Stimulated activated CD4-positive, alpha-beta T cell treated with anti-CD3 and anti-CD28 coated beads, Interleukin-15, amount 100 ng/mL, for 24 hours (primary cell): ENCODE measurements at places on chromosomes 6 and 20.

DNA sequence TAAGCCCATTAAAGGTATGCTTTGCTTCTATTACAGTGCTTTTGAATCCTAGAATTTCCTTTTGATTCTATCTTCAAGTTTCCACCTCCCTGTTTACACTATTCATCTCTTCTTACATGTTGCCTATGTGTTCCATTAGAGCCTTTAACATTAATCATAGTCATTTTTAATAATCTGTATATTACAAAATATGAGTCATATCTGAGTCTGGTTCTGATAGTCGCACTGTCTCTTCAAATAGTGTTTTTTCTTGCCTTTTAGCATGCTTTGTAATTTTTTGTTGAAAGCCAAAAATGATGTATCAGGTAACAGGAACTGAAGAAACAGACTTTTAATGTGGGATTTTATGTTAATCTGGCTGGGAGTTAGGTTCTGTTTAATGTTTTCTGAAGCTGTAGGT lies 68.4 kb downstream of the DNAAF9 start:
- DNase-seq, result no peak

GRCh38 chr6:69987550-69987949 lies 121.2 kb downstream of the COL19A1 start:
- no peak for DNase-seq

GRCh38 chr6:160069050-160069454 lies 52.6 kb upstream of the SLC22A1 start:
- DNase-seq, result peak; percentile 18

- no peak for DNase-seq
Observed at GRCh38 chr6:24157886-24158285, 31.9 kb downstream of the NRSN1 start.

DNA sequence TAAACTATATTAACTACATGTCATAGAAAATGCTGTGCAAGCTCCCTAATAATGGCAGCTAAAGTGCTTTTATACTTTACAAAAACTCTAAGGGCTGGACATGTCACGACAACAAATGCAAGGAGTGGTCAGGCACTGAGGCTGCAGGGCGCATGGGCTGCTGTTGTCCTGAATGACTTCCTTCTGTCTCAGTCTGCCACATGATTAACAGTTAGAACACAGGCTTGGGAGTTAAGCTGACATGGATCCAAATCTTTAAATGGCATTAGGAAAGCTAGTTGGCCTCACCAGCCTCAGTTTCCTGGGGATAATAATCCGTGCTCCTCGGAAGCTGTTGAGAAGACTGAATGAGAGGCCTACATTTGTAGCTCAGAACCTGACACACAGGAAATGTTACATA lies 57.4 kb downstream of the PREP start:
- DNase-seq, result no peak

DNA sequence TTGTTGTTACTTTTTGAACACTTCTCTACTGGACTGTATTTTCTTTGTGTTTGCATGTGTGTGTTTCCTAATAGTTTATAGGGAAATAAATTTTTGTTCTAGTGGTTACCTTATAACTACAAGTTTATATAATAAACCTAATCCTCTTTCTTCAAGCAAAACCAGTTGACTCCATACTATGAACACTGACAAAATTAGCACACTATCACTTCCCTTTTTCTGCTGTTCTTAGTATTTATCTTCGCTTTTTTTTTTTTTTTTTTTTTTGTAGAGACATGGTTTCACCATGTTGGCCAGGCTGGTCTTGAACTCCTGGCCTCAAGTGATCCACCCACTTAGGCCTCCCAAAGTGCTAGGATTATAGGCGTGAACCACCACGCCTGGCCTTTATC lies 25.0 kb upstream of the C6orf62 start:
- no peak for DNase-seq

DNA sequence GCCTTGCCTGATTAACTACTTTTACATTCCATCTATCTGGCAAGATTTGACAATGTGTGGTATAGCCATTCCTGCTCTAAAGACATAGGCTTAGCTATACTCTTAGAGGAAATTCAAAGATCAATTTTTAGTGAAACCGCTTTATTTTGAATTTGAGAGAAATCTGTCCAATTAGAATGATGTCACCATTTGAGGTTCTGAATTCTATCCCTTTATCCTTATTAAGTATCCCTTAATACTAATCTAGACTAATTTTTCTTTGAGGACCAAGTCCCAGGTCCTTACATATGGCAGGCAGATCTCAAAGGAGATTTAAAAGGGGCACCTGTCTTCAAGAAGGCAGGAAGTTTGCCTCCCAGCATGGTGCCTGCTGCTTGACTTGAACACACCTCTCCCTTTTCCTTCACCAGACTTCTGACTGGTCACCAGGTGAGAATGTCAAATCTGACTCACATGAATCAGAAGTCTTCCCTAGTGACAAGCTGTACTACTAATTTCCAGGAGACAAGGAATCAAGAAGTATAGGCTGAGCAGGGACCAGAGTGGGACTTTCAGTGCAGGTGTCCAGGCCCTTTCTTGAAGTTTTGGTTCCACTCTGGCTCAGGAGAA lies 15.0 kb upstream of the MRAP2 start:
- no peak for DNase-seq

DNA sequence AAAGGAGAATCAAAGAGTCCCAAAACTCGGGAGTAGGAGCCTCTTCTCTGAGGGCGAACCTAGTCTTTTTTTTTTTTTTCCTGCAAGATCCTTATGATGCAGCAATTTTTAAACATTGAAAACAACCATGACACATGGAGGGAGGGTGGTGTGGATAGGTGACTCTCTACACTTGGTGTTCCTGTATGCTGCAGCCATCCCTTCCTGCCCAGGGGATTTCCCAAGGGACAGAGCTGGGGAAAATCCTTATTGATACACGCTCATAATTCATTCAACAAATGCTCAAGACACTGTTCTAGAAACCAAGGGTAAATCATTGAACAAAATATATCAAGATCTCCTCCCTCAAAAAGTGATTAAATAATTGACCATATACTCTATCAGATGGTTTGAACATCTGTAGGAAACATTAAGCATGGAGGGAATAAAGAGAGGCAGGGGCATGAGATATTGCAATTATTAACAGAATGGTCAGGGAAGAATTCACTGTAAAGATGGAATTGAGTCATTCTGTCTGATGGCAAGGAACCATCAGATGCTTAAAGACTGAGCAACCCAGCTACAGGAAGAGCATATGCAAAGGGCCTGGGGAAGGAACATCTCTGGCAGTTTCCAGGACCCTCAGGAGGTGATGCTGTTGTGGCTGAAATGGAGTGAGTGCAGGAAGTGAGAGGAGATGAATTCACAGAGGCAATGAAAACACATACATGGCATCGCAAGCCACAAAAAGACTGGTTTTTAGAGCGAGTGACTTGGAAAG lies 13.4 kb upstream of the BTN3A3 start:
- no peak for DNase-seq

DNA sequence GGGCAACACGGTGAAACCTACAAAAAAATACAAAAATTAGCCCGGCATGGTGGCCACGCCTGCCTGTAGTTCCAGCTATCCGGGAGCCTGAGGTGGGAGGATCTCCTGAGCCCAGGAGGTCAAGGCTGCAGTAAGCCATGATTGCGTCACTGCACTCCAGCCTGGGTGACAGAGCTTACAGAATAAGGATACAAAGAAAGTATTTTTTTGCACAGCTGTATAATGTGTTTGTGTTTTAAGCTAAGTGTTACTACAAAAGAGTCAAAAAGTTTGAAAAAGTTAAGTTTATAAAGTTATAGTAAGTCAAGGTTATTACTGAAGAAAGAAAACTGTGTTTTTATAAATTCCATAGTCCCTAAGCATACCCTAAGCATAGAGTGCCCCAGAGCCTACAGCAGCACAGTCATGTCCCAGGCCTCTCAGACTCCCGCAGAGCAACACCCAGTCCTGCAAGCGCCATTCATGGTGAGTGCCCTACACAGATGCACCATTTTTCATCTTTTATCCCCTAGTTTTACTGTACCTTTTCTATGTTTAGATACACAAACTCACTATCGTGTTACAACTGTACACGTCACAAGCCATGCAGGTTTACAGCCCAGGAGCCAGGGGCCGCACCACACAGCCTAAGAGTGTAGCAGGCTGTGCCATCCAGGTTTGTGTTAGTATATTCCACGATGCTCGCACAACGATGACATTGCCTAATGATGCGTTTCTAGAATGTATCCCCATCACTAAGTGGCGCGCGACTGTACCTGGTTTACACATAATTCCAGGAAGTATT lies 22.4 kb downstream of the TAF4 start:
- no peak for DNase-seq

GRCh38 chr20:15252304-15252703 lies 914.9 kb upstream of the FLRT3 start:
- no peak for DNase-seq

- DNase-seq, result no peak
Observed at GRCh38 chr6:161318456-161318855, 44.6 kb upstream of the AGPAT4 start.

- DNase-seq, result no peak
Observed at GRCh38 chr20:20229595-20229994, 138.3 kb upstream of the INSM1 start.

GRCh38 chr6:134453792-134454510 lies 136.0 kb upstream of the SGK1 start:
- DNase-seq, result no peak

DNA sequence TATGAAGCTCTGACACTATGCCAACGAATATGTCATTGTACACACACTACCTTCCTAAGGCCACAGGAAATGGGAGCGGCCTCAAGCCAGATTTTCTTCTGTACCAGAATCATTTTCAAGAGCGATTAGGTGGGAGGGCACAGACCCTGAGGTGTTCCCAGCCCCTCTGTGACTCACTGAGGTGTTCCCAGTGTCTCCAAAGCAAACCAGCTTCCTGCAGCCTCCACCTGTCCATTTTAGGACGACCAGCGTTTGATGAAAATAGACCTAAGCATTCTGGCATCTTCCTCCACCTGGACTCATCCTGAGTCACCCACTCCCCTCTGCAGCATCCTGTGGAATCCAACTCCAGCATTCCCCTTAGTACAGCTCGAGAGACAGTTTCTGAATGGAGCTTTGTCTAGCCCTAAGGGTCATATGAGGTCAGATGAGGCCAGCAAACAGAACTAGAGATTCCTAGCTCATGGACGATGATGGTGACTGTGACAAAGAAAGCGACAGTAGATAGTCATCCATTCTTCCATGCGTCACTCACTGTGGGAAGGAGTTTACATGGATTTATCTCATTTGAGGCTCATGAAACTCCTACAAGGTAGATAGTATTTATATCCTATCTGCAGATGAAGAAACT lies 203.4 kb downstream of the PTPRT start:
- DNase-seq, result no peak

DNA sequence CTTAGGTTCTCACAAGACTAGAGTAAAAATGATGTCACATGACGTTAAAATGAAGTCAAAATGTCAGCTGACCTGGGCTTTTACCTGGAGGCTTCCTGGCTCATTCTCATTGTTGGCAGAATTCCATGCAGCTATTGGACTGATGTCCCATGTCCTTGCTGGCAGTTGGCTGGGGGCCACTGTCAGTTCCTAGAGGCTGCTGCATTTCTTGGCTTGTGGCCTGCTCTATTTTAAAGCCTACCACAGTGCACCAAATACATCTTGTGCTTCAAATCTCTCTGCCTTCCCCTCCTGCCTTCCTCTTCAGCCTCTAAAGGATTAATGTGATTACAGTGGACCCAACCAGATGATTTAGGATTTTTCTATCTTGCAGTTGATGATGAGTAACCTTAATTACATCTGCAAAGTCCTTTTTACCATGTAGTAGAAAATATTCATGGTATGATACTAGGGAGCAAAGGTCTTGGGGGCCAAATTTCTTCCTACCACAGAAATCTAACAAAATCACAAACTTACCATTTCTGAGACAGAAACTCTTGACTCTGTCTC lies 81.9 kb downstream of the FIG4 start:
- DNase-seq, result no peak

- no peak for DNase-seq
Observed at GRCh38 chr20:20831794-20832193, 119.3 kb upstream of the RALGAPA2 start.

- no peak for DNase-seq
Observed at GRCh38 chr6:103000688-103001087, 1607.2 kb downstream of the GRIK2 start.

- peak; percentile 2 for DNase-seq
Observed at GRCh38 chr6:133707456-133707855, 181.5 kb upstream of the TCF21 start.

GRCh38 chr6:77290798-77291197 lies 172.5 kb downstream of the HTR1B start:
- DNase-seq, result no peak

DNA sequence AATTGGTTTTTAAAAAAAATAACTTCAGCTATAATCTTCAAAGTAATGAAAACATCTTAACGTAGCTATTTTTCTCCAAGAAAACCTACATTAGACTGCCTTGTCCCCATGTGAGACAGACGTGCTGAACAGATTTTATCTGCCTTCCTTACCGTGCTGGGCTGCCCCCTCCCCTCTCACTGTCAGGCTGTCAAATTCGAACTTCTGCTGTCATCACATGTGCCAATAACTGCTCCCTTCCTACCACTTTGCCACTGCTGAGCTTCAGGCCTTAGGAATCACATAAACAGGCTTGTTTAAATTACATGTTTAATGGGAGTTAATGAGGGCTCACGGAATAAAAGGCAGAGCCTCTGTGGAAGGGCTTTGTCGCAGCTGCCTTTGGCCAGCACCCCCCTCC lies 77.0 kb upstream of the NHSL1 start:
- DNase-seq, result no peak

DNA sequence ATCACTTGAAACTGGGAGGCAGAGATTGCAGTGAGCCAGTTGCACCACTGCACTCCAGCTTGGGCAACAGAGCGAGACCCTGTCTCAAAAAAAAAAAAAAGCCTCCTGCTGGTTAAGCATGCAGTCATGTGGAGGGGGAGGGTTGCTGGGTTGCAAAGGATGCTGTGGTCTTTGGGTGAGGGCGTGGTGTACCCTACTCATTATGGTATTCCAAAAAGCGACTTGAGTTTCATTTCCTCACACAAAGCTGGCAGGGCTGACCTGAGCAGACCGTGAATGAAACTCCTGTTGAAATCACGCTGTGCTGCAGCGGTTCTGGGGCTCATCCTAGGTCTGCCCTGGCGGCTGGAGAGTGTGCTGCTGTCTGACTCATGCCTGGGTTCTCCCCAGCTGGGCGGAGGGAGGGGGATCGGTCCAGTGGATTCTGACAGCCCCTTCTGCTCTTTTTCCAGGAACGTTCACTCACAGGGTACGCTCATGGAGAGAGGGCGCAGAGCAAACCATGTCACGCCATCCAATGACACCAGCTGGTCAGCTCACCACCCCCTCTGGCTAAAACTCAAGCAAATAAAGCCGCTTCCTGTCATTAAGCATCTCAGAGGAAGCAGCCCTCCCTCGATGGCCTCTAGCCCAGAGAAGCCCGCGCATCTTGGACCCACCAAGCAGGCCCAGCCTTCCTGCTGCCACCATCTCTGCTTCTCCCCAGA lies 166.2 kb downstream of the SCML4 start:
- peak; percentile 72 for DNase-seq

DNA sequence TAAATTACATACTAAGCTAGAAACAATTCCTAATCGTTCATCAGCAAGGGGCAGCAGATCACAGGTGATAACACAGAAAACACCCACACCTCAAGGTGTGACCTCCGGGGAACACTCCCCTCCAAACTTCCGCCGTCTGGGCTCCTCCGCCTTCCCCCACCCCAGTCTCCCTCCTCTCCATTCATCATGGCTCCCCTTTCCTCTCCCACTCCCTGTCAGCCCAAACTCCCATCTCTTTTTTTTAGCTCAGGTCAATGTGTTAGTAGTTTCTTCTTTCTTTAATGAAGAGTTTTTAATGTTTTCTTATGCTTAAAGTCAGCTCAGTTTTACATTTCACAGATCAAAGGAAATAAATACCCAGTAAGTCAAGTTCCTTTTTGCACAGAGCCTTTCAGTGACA lies 20.7 kb downstream of the CNKSR3 start:
- DNase-seq, result no peak
